ENCODE measurements at places on chromosomes 6 and 20. TPM values are rescaled to one million over a fixed set of nuclear protein-coding genes. Genes with fewer than 3 reads are reported as not detected.

DNA sequence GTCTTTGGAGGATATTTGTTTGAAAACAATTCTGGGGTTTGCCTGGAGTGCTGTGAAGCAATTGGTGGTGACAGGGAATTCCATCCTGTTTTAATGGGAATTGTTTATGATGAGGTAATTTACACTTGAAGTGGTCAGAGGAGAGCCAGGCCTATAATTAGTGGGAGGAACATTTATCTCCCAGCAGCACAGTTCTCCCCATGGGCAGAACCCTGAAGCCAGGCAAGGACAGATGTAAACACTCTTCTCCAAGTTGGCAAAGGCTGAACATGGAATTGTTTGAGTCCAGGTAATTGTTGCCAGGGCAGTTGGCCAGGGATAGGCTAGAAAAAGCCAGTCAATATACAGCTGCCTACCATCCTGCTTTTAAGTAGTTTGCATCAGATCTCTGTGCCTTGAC, 789.7 kb downstream of the FRK start:
- DNase-seq = no peak

The AGPAT1 gene
- total RNA-seq = 89.5 TPM

The CLVS2 gene
- total RNA-seq = 0.26 TPM

GRCh38 chr6:10223841-10224240, 191.0 kb downstream of the TFAP2A start:
- no peak for DNase-seq

The ZNF334 gene
- 17.2 TPM for total RNA-seq

DNA sequence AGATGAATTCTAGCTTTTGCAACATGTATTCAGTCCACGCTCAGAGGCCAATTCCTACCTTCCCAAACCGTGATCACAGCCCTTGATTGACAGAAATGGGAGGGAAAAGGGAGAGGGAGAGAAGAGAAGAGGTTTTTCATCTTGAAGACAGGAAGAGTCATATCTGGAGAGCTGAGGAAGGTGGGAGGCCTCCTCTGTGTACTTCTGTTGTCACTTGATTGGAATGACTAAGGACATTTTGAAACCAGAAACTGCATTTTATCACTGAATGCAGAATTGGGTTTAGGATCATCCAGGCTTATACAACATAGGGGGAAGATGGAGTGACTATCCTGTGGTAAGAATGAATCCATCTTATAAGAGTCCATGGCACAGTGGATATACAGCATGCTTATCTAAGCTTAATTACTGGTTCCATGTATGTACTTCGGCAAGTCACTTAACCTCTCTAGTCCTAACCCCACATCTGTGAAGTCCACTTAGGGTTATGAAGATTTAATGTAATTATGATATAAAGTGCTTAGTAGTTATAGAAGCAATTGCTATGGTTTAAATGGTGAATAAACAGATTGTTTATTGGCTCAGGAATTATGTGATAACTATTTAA, 144.0 kb downstream of the BCKDHB start:
- no peak for DNase-seq

GRCh38 chr20:50277064-50277415, 86.4 kb downstream of the CEBPB start:
- no peak for DNase-seq

DNA sequence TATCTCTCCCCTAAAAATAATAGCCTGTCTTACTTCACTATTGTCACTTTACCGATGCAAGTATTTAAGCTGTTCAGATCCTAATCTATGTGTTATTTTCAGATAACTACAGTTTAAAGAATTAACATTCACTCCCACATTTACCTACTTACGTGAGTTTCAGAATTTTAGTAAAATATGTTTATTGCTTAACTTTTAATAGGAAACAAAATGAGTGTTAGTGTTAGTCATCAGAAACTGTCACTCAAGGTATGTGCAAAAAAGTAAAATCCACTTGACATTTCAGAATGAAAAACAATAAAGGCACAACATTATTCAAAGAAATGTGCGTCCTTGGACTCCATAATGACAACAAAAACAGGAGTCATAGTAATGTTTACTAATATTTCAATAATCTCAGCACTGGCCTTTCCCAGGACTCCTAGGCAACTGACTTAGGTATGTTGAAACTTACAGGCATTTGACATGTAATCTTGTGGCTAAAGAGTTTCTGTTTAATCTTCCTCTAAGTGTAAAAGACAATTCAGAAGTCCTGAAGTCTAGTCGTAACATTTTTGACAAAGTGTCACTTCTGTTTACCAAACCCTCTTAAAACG, 4.5 kb downstream of the ATXN1 start:
- DNase-seq = no peak

DNA sequence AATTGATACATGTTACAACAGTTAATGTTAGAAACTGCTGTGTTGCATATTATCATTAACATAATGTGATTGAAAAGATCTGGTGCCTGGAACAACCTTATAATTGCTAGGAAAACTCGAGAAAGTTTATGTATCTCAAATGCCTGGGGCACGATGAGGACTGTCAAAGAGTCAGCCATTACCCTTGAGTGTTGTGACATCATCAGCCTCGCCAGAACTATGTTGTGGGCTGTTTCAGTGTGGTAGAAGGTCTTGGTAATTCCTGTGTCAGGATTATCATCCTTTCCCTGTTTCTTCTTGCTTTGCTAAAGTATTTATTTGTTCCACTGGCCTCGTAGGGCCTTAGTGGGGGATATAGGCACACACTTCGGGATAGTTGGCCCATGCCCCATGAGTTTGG, 185.1 kb downstream of the DTNBP1 start:
- no peak for DNase-seq

The C20orf144 gene
- 0.26 TPM for total RNA-seq

DNA sequence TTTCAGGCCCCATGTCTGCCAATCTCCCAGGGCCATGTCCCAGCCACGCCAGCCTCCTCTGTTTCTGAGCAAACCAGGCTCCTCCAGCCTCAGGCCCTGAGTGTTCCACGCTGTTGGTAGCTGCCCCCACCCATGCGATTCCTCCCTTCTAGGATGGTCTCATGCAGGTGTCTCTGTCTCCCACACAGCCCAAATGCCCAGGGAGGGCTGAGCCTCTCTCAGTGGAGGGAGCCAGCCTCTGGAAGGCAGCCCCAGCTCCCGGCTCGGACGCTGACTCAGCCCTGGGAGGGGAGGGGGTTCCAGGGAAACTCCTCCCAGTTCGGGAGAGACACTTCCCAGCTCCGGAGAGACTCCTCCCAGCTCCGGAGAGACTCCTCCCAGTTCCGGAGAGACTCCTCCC, 122.9 kb upstream of the AFDN start:
- peak; percentile 20 for DNase-seq

GRCh38 chr6:70956191-70956450, 739 bp downstream of the B3GAT2 start:
- no peak for DNase-seq

The STXBP5 gene
- 8.4 TPM for total RNA-seq

GRCh38 chr6:91720324-91720723, 1133.5 kb upstream of the MAP3K7 start:
- DNase-seq = no peak

DNA sequence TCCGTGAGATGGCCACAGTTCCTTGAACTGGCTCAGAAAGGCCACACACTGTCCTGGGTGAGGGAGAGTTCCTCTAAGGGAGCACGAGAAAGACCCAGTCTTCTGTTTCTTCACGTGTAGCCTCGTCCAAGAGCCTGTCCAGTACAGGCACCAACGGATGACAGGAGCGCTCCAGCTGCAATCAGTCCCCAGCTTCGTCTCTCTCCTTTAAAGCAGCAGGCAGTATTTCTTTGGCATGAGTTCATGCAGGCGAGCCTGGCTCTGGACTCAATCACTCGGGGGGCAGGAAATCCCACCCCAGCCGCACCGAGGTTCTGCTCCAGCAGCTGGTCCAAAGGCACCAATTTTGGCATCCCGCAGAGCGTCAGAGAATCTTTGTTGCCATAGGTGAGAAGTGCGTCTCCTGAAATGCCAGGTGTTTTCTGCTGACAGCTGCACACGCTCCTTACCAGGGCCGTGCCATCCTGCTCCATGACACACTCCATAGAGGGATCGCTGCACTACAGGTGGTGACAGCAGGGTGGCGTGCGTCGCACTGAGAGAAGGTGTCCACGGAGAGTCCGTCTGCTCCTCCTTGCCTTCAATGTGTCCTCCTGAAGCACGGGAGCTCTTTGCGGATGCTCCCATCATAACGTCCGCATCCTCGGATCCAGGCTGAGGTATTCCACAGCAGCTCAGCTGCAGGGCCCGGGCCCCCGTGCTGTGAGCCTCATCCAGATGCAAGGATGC, 59.6 kb upstream of the AFDN start:
- no peak for DNase-seq

DNA sequence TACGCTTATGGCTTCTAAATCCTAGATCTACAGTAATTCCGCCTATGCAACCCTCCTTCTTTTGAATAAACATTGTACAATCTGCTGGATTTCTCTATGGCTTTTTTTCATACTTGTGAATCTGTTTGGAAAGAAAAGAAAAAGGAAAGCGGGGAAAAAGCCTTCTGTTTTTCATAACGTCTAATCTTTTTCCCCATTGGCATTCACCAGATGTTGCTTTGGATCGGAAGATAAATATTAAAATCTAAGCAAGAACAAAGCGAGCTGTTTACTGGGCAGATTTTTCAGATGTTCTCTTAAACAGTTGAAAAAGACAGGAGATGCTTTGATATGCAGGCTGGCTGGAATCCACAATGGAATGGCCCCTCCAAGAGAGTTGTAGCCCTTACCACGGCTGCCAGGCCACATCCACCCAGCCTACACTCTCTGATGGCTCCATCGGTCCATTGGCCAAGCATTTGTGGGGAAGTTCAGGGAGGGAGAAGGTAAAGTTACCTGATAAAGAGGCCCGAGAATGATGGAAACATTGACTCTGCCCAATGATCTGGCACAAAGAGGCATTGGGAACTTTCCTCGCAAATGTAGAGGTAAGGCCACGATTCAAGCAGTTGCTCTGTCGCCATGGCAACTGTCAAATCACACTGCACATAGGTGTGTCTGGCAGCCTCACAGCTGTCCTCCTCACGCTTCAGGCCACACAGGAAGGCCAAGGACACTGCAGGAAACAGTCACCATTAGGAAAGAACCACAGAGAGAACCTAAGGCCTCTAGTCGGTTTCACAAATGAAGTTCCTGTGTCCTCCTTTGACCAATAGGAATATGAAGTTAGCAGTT, 70.3 kb downstream of the PKHD1 start:
- DNase-seq = peak; percentile 67

DNA sequence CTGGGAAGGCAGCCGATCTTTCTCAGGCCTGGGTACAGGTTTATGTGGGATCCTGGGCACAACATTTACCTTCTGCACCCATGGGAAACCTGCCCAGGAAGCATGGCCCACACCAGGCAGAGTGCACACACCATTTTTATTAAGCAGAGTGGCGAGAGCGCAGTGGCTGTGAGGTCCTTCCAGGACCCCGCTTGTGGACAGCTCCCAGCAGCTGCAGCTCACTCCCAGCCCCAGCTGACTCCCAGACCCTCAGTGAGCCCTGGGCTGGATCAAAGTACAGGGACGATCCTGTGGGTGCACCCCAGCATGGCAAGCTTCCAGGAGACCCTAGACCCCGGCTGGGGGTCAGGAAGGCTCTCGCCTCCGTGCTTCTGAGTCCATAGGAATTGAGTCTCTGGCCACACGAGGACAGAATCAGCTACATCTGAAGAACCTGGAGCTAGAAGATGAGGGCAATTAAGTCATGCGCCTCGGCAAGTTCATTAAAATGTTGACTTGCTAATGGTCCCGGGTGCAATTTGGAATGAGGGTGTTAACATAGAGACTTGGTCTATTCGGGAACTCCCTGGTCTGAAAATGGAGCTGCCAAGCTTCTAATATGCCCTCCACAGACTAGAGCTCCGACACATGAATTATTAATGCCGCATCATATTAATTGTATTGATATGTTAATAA, 65.4 kb upstream of the SLCO4A1 start:
- peak; percentile 64 for DNase-seq

DNA sequence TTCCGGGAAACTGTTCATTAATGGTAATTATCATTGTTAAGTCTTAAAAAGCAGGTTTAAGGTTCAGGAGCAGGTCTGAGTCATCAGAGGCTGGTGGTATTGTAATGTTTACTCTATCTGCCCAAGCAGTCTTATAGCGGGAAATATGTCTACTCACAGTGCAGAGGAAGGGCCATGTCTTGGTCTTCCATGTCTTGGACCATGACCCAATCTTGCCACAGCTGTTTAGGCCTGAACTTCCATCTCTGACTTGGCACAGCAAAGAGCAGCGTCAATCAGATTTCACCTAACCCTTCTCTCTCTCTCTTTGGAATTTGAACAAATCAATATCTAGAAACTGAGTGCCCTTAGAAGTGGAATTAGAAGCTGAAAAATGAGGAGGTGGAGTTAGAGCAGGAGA, 25.8 kb downstream of the SLC2A12 start:
- no peak for DNase-seq

- DNase-seq = no peak
These were observed 214.2 kb downstream of the TBC1D7 start for GRCh38 chr6:13113981-13114593.

The TBP gene
- 22.6 TPM for total RNA-seq

The DEF6 gene
- total RNA-seq = 5.6 TPM

The PCSK2 gene
- total RNA-seq = 2.8 TPM

GRCh38 chr6:37103169-37104039, 66.5 kb upstream of the PIM1 start:
- DNase-seq = peak; percentile 54

The CFAP206 gene
- not detected for total RNA-seq

The HSD17B8 gene
- total RNA-seq = 5.5 TPM

GRCh38 chr6:139996253-139996834, 621.9 kb upstream of the CITED2 start:
- DNase-seq = peak; percentile 38

DNA sequence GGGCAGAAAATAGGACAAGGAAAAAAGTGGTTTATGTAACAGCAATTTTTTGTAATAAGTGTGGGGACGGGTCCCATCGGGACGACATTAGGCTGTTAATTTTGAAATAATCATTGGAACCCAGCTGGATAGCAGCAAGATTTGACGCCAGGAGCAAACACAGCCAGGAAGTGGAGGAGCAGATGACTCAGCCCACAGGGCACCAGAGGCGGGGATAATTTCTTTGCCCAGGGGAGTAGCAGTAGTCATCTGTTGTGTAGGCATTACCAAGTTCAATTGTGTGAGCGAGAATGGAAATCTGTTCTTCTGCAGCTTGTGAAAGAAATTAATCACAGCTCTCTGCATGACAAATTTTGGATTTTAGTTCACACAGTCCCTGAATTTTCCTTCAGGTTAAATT, 22.6 kb upstream of the RIN2 start:
- peak; percentile 48 for DNase-seq

GRCh38 chr6:105372849-105373182, 30.1 kb downstream of the PREP start:
- no peak for DNase-seq

DNA sequence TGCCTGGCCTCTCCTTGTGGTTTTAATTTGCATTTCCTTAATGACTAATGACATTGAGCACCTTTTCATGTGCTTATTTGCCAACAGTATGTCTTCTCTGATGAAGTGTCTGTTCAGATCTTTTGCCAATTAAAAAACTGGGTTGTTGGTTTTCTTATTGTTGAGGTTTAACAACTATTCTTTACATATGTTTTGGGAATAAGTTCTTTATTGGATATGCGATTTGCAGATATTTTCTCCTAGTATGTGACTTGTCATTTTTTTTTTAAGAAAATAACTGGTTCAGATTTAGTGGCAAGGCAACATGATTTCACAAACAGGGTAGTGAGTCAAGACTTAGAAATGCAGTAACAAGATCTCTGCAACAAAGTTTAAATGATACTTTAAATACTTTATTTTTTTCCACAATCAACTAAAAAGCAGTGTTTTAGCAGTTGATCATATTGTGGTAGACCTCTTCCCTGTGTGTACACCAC, 67.8 kb downstream of the TIAM2 start:
- no peak for DNase-seq

- no peak for DNase-seq
These were observed 32.4 kb upstream of the CAP2 start for GRCh38 chr6:17361013-17361412.

Data from H9 (cell line).